ENCODE measurements at places on chromosomes 4 and X.

DNA sequence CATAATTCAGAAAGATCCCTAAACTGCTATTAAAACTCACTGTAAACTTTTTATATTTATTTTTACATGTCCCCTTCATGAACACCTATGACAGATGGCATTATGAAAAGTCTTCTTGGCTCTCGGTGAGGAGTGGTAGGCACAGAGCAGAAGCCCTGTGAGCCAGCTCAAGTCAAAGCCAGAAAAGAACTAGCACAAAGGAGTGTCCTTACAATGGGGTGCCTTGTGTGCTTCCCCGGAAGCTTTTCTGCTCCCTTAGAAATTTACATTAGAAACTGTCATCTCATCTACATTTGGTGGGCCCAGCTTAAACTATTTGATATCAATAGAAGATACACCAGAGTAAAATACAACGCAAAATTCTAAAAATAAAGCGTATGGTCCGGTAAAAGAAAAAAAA, 135.7 kb upstream of the MAP3K15 start:
- no peak for DNase-seq

GRCh38 chr4:16199093-16199492, 27.2 kb downstream of the TAPT1 start:
- no peak for DNase-seq

GRCh38 chrX:132292793-132293192, 73.5 kb upstream of the RAP2C start:
- DNase-seq = no peak

GRCh38 chr4:54233697-54234496, 4.8 kb downstream of the PDGFRA start:
- peak; percentile 47 for DNase-seq

- DNase-seq = no peak
These were observed 24.1 kb downstream of the SPOCK3 start for GRCh38 chr4:167210166-167210565.

DNA sequence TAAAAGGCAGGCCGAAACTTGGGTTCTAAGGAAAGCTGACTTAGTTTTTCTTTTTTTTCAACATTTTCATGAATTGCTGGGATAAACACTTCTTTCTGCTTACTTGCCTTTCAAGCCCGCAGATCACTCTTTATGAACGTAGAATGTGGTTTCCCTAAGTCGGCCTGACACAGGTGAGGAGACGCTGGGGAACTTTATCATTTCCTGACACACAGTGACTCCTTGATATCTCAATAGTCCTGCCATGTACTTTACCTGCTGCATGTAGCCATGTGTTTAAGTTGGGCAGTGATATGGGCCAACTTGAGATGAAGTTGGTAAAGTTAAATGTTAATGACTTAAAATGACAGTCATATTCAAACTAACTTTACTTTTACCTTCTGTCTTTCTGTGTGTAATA, 26.6 kb upstream of the SNCA start:
- no peak for DNase-seq

- no peak for DNase-seq
These were observed 69.2 kb upstream of the DIAPH2 start for GRCh38 chrX:96615448-96615847.

DNA sequence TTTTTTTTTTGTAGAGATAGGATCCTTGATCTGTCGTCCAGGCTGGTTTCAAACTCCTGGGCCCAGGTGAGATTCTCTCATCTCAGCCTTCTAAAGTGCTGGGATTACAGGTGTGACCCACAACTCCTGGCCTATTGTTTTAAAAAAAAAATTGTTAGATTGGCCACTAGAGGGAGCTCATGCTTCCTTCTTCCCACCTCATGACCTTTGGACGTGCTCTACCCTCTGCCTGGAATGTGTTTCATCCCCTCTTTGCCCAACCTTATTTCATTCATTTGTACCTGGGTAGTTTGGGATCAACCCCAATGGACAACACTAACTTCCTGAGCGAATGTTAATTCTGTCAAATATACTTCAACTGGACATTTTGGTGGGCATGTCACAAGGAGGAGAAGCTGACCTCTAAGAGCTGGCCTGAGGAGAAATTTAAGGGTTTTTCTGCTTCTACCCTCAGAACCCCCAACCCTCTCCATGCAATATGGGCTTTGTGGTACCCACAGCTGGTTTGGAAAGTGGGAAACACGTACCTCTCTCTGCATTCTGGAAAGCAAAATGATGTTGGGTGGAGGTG, 6.4 kb downstream of the PPEF2 start:
- DNase-seq = no peak

- no peak for DNase-seq
These were observed 512.0 kb upstream of the NR3C2 start for GRCh38 chr4:148954011-148954749.

DNA sequence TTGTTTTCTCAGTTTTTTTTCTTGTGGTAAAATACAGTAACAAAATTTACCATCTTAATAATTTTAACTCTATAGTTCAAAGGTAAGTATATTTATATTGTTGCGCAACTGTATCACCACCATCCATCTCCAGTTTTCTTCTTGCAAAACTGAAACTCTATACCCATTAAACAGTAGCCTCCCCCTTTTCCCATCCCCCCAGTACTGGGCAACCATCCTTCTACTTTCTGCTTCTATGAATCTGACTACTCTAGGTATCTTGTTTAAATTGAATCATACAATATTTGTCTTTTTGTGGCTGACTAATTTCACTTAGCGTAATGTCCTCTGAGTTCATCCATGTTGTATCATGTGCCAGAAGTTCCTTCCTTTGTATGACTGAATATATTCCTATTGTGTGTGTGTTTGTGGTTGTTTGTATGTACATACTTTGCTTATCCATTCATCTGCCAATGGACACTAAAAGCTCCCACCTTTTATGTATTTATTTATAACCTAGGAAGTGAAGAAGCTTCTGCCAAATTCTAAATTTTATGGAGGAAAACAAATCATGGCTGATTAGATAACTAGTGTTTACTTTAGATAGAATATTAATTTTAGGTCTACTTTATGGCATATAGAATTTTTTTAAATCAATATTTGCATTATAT, 10.0 kb downstream of the ABHD18 start:
- no peak for DNase-seq

DNA sequence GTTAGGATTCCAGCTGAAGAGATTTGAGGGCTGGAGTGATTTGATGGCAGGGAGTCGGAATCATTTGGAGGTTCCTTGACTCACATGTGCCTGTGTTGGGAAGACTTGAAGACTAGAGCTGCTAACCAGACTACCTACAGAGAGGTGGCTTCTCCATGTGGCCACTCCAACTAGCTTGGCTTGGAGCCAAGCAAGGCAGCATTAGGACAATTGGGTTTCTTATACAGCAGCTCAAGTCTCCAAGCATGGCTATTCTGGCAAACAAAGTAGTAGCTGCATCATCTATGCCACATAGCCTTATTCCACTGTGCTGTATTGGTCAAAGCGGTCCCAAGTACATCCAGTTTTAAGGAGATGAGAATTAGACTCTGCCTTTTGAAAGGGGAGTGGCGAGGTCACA, 171.7 kb upstream of the SLC4A4 start:
- DNase-seq = no peak

GRCh38 chr4:184536881-184537248, 62.5 kb upstream of the IRF2 start:
- no peak for DNase-seq

- DNase-seq = no peak
These were observed 11.8 kb downstream of the SCD5 start for GRCh38 chr4:82786828-82787227.

DNA sequence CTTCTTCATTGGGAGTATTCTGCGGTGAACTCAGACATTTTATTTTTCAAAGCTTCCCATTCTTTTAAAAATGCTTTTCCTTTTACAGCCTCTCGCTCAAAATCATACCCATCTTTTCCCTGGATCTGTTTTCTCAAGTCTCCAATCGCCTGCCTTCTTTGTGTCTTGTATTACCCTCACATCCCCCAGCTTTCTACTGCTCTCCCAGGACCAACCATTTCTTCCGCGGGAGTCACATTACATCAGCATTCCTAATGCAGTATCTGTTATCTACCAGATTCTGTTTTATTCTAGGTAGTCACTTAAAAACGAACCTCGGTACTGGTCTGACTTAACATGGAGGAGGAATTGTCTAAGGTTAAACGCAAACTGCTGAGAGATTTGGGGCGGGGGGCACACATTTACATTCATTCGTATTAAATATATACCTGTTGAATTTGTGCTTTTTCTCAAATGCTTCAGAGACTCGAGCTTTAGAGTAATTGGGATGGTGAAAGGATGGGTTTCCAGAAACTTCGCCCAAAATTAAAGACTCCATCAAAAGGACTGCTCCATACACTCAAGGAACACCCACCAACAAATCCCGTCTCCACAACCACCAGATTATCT, 493 bp upstream of the UCHL1 start:
- DNase-seq = no peak

GRCh38 chrX:37942170-37942569, 64.2 kb upstream of the SYTL5 start:
- DNase-seq = no peak

- DNase-seq = no peak
These were observed 128.0 kb upstream of the VEGFC start for GRCh38 chr4:176920694-176921093.

- no peak for DNase-seq
These were observed 17.8 kb downstream of the TRIM2 start for GRCh38 chr4:153221783-153222706.

DNA sequence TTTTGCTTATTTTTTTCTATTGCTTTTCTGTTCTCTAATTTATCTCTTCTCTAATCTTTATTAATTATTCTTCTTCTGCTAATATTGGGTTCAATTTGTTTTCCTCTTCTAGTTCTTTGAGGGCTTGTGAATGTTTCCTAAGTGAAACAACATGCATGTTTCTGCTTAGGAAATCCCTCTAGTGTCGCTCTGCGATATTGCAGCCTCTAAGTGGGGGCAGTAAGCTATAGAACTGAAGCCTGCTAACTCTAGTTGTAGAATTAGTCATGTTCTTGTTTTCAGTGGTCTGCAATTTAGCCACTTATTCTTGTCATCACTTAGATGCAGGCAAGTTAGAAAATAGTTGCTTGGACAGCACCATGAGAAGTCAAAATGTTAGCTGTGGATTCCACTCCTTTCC, 222.6 kb downstream of the SPIN4 start:
- DNase-seq = no peak

DNA sequence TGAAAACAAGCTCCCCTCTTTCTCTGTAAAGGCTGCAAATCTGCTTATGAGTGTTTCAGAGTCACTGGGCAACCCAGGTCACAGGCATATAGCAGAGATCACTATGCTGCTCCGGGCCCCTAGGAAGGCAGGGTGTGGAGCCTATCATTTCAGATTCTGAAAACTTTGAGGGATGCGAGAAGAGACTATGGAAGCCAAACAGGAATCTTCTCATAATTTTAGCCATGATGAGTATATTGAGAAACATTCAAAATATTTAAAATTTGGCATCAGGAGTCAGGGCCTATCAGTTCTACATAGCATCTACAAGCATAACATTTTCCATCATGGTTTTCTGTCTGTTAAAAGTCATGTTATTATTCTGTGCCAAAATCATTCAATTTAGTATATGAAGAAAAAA, 61.7 kb upstream of the ATXN3L start:
- DNase-seq = no peak

DNA sequence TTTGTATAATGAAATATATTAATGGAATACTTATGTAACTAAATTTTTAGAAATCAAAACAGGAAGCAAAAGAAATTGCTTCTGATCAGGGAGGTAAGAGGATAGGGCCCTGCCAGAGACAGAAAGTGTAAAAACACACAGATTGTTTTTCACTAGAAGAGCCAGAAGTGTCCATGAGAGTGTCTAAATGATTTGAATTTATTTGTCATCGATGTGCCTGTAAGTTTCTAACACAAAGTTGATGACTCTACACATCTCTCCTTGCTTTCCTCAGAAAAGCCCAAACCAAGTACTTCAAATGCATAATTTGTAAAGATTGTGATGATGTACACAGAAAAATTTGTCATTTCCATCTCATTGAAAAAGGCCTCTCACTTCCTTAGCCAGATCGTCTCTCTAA, 80.6 kb downstream of the TMEM156 start:
- no peak for DNase-seq

- no peak for DNase-seq
These were observed 23.3 kb downstream of the MAML3 start for GRCh38 chr4:140130677-140131076.

DNA sequence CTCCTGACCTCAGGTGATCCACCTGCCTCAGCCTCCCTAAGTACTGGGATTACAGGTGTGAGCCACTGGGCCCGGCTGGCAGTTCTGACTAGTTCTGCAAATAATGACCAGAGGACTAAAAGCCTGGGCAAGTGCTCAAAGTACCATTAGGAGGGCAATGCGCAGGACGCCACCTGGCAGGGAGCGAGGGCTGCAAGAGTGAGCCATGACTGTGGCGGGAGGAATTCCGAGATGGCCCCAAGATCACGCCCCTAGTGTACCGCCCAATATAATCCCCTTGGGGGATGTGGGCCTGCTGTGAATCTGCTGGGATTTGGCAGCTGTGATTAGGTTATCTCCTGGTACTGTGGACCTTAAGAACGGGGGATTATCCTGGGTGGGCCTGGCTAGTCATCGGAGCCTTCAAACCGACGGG, 26.2 kb upstream of the GPR78 start:
- no peak for DNase-seq

GRCh38 chr4:2059046-2059725, at the start of gene NAT8L:
NAT8L (plus strand) TSS chr4:2059327; CDS start chr4:2059512, 185 bp downstream.
- DNase-seq = no peak

- DNase-seq = no peak
These were observed 200.9 kb upstream of the DIAPH2 start for GRCh38 chrX:96483647-96484160.

GRCh38 chr4:137558951-137559350, 26.7 kb upstream of the PCDH18 start:
- DNase-seq = no peak

- DNase-seq = no peak
These were observed 59.5 kb downstream of the APBB2 start for GRCh38 chr4:41154814-41155177.

GRCh38 chr4:37645736-37646135, 40.4 kb downstream of the RELL1 start:
- no peak for DNase-seq

DNA sequence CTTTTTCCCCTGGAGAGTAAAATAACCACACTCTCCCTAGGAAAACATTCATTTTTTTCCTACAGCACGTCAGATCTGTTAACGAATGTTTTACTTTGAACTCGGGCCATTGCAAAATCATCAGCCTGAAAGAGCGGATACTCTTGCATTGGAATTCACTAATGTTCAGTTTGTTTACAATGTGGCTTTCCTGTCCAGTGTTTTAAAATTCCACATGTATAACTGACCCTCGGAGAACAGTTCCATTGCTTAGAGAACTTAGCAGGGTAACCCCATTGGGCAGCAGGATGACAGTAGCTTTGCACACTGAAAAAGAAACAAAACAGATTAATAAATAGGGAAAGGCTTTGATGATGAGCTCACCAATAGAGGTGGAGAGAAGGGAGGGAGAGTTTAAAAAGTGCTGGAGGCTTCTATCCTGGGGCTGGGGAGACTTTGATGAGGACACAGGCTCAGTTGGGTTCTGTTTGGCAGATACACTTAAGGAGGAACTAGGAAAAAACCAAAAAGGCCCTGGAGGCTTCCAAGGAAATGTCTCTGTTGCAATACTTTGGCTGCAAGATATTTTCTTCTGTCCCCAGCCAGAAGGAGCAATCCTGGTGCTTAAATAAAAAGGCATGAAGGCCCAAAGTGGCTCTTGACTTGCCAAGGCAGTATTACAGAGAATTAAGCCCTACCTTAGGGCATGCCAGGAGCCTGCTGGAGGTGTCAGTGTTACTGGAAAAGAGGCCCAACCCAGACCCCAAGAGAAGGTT, 143.1 kb downstream of the ARSF start:
- no peak for DNase-seq

- no peak for DNase-seq
These were observed 54.1 kb upstream of the IBSP start for GRCh38 chr4:87745064-87745807.

GRCh38 chrX:11789809-11790208, 31.8 kb downstream of the MSL3 start:
- DNase-seq = no peak

All from T follicular helper cell (primary cell).